Stimulated activated CD8-positive, alpha-beta memory T cell treated with anti-CD3 and anti-CD28 coated beads, Interleukin-4, amount 100 ng/mL, for 1 hour (primary cell): ENCODE measurements at places on chromosomes 2 and 18.
A peak's percentile ranks its signal among the peaks of the same experiment; 100 is the strongest.

- DNase-seq = no peak
Measured at GRCh38 chr2:194867328-194867727, 789.7 kb upstream of the SLC39A10 start.

DNA sequence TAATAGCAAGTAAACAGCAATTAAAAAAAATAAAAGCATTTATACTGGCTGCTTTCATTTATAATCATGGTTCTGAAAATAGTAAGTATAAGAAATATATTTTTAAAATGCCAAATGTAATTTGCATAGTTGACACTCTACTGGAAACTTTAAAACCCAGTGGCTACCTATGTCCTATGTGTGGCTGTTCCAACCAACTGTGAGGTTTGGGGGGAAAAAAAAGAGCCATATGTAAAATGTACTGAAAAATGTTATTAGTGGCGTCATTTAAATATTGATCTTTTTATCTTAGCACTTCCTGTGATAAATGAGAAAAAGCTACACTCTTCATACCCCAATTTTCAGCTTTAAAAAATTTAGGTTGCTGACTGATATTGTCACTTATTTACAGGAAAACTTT lies 270.7 kb downstream of the TCF4 start:
- no peak for DNase-seq

DNA sequence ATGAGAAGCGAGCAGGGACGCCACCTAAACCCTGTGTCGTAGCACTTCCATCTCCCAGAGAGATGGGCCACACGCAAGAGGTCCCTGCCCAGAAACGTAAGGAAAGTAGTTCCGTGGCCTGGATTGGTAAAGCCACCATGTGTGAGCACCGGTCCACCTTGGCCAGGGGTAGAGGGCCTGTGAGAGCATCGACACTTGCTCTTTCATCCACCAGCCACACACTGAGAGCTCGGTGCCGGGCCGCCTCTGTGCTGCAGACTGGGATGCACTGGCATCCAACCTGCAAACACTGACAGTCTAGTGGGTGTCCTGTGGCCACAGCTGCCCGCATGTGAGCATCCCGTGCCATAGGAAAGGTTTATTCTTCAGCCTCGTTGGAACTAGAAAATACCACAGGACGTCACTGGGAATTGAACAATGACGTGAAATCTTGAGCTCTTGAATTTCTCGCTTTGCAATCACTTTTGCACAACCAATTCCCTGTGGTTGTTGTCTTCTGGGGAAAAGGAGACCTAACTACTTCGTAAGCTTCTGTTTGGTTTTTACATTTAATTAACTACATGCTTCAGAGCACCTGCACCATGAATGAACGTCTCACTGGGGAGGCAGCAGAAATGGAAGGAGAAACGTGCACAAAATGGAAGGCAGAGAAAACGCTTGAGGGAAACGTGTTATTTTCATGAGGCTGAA lies 212.0 kb upstream of the RAB6C start:
- no peak for DNase-seq

DNA sequence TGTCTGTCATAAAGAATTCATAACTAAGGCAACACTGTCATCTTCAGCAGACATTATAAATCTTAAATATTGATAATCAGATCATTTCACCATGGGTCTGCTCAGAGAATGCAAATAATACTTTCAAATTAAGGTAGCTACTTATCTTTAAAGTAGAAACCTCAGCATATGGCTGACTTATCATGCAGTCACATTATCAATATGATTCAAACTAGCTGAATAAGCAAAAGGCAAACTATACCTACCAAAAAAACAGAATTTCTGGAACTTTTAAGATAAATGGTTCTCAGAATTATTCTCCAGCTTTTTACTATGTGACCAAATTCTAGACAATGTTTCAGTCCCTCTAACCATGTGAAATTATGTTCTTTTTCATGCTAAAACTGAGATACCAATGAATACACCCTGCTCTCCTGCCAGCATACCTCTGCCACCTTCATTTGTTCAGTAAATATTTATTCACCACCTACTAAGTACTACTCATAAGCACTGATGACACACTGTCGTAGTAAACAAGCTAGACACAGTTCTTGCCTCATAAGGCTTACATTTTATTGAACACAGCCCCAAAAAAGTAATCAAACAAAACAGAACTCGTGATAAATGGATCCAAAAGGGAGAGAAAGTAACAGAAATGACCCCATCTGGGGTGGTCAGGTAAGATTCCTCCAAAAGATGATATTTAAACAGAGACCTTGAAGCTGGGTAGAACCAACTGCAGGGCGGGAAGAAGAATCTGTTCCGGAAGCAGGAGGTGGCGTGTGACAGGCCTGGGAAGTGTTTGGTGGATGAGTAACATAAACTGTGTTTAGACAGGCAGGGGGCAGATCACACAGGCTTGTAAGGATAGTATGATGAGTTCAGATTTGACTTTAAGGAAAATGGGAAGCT lies 17.7 kb downstream of the SPIRE1 start:
- no peak for DNase-seq

GRCh38 chr2:112481528-112482233 lies at the start of gene TTL:
TSS of gene TTL (plus strand) at chr2:112482156. CDS start at chr2:112482345, 189 bp downstream.
- peak; percentile 60 for DNase-seq
